ENCODE measurements at places on chromosomes 16 and 17.

- DNase-seq, result no peak
Measured at GRCh38 chr16:57760357-57761160, 25.0 kb downstream of the KATNB1 start.

- DNase-seq, result peak; percentile 9
Measured at GRCh38 chr17:63189082-63189481, 223.0 kb downstream of the TANC2 start.

- DNase-seq, result no peak
Measured at GRCh38 chr16:59573528-59574271, 839.6 kb upstream of the GOT2 start.

- DNase-seq, result no peak
Measured at GRCh38 chr16:53372992-53373871, 61.0 kb upstream of the RBL2 start.

DNA sequence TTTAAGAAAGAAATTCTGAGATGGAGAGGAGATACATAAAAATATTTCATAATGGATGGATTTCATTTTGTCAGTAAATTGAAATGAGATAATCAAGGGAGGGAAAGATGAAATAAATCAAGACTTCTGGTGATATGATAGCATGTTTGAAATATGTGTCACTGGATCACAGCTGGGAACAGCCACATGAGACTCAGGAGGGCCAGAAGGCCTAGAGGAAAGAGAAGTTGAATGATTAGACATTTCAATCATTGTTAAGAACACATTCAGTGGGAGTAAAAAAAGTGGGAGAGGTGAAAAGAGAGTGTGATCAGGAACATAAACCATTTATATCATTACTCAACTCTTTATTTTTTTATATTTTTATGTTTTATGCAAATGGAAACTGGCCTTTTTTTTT lies 933.4 kb downstream of the KCNJ2 start:
- no peak for DNase-seq

GRCh38 chr16:58086381-58087208 lies 42.6 kb downstream of the CFAP20 start:
- no peak for DNase-seq

- DNase-seq, result peak; percentile 49
Measured at GRCh38 chr16:10552998-10553491, 27.4 kb downstream of the EMP2 start.

GRCh38 chr16:84511180-84511800 lies 6.8 kb upstream of the MEAK7 start:
- peak; percentile 69 for DNase-seq

GRCh38 chr17:8151641-8152111 lies 528 bp downstream of the PER1 start:
- peak; percentile 38 for DNase-seq

- DNase-seq, result no peak
Measured at GRCh38 chr16:57999971-58000705, at the start of gene ZNF319. Gene ZNF319, minus strand, starts transcription at chr16:58000672. Its CDS starts 2,407 bp downstream, at chr16:57998265.

DNA sequence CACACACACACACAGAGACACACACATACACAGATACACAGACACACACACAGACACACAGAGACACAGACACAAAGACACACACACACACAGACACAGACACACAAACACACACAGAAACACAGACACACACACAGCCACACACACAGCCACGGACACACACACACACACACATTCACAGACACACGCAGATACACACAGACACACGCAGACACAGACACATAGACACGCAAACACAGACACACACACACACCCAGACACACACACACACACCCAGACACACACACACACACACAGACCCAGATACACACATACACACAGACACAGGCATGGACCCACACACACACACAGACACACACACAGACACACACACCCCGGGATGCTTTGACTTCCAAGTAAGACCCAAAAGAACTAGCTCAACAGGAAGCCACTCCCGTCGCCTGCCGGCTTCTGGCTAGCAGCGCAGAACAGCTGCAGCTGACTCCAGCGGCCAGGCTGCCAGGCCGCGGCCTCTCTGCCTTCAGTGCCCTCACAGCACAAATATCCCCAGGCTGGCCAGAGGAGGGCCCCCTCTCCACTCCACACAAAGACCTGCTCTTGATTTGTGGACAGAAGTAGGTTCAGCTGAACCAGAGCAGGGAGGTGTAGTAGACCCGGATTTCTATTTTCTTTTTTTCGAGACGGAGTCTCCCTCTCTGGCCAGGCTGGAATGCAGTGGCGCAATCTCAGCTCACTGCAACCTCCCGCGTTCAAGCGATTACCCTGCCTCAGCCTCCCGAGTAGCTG lies 6.0 kb upstream of the CHRNE start:
- DNase-seq, result peak; percentile 87

- DNase-seq, result no peak
Measured at GRCh38 chr17:33561569-33562334, 268.7 kb upstream of the ASIC2 start.

DNA sequence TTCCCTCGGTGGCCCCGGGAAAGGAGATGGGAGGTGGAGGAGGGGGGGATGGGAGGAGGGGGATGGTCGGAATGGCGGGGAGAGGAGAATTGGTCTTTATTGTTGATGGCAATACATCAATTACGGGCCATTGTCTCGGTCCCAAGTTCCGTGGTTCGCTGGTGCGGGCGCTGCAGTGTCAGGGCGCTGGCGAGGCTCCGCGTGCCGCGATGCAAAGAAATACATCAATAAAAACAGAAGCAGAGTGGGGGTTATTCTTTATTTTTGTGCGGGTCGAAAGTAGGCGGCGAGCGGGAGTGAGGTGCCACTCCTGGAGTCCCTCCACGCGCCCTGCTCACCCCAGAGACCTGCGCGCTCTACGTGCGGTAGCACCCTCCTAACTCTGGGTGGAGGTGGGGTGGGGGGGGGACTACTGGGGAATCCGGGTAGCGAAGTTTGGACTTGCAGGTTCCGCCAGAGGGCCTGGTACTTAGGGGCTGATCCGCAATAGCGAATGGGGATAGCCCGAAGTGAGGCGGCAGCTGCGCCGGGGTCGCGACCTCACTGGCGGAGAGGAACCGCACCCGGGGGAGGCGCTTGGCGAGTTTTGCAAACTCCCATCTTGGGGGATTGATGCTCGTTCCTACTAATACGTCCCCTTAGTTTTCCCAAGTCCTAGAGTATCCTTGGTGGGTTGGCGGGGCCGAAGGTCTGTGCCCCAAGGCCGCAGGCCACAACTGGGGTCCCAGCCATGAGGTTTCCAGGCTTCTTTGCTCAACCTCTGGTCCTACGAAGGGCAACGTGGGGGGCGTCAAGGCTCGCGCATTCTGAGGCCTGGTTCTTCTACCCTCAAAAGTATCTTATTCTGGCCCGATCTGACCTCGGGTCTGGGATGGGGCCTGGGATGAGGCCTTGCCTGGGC lies 3.5 kb upstream of the SALL1 start:
- DNase-seq, result no peak

DNA sequence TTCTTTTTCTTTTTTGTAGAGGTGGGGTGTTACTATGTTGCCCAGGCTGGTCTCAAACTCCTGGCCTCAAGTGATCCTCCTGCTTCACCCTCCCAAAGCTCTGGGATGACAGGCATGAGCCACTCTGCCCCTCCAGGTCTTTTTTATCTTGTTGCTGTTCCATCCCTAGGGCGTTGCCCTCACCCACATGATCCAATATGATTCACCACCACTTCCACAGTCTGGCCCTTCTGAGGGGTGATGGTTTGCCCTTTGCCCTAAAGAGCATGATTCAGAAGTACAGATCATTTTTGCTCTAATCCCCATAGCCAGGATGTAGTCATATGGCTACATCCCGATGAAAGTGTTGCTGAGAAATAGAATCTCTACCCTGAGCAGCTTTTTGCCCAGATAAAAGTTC lies 18.8 kb downstream of the STX4 start:
- DNase-seq, result peak; percentile 73

GRCh38 chr16:66275775-66276428 lies 90.6 kb upstream of the CDH5 start:
- DNase-seq, result peak; percentile 57

DNA sequence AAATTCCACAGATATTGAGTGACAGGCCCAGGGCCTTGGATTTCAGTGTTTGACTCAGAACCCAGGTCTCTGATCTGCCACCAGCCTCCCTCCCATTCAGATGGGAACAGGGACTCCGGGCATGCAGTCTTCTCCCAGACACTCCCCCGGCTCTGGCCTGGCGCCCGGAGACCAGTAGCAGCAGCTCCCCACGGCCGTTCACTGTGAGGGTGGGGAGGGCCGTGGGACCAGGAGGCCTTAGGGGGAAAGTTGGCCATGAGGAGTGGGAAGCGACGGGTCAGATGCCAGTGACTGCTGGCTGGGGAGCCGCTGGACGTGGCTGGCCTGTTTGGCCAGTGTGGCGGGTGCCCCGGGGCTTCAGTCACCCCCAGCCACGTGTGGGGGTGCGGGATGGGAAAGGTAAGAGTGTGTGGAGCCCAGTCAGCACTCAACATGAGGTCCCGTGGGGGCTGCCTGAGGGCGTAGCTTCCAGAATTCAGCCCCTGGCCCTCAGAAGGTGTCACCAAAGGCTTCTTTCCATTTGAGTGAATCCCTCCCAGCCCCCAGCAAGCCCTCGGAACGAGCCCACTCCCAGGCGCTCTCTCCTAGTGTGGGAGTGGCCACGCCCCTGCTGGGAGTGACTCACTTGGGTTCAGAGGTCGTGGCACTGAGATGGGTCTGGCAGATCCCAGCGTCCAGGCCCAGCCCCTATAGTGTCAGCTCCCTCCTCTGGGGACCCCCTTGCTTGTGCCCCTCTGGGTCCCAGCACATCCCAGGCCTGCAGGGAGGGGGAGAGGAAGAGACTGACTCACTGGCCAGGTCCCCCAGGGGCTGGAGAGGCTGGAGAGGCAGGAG lies 309.4 kb downstream of the SEC14L1 start:
- no peak for DNase-seq

GRCh38 chr17:32357615-32358014 lies 7.7 kb downstream of the ZNF207 start:
- peak; percentile 22 for DNase-seq

DNA sequence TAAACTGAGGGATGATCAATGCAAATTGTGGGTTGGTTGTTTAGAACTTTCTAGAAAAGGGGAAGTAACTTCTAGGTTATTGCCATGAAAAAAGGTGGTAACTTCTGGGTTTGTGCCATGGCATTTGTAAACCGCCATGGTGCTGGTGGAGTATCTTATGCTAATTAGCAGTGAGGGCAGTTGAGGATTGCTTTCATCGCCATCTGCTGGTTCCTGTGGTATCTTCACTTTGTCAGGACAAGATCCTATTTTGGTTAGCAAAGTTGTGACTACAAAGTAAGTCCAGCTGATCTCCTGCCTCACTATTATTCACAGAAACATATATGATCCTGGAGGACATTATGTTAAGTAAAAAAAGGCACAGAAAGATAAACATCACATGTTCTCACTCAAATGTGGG lies 1332.3 kb downstream of the CDH11 start:
- DNase-seq, result no peak

DNA sequence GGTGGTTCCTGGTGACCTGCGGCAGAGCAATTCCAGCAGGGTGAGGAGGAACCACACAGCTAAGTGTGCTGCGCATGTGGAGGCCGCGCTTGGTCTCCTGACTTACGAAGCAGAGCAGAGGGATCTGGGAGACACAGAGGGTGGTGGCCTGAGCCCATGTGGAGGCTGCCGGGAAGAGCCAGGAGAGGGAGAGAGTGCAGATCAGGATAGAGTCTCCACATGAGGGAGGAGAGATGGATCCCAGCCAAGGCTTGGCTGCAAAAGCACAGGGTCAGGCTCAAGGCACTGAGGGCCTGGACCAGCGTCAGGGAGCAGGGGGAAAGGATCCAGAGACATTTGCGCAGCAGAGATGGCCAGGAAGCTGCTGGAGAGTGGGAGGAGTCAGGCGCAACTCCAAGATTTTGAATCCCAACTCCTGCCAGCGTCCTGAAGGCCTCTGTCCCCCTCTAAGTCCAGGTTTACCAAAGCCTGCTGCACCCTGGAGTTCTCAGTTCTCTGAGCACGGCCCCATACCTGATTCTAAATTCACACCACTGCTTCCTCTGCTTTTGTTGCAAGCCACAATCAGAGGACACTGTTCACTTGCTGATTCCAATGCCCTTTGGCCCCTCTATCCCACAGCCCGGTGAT lies 11.3 kb upstream of the MLLT6 start:
- no peak for DNase-seq

- DNase-seq, result no peak
Measured at GRCh38 chr16:13084331-13084730, 182.9 kb downstream of the SHISA9 start.

- DNase-seq, result peak; percentile 64
Measured at GRCh38 chr16:71722801-71723536, 1.5 kb downstream of the PHLPP2 start.

DNA sequence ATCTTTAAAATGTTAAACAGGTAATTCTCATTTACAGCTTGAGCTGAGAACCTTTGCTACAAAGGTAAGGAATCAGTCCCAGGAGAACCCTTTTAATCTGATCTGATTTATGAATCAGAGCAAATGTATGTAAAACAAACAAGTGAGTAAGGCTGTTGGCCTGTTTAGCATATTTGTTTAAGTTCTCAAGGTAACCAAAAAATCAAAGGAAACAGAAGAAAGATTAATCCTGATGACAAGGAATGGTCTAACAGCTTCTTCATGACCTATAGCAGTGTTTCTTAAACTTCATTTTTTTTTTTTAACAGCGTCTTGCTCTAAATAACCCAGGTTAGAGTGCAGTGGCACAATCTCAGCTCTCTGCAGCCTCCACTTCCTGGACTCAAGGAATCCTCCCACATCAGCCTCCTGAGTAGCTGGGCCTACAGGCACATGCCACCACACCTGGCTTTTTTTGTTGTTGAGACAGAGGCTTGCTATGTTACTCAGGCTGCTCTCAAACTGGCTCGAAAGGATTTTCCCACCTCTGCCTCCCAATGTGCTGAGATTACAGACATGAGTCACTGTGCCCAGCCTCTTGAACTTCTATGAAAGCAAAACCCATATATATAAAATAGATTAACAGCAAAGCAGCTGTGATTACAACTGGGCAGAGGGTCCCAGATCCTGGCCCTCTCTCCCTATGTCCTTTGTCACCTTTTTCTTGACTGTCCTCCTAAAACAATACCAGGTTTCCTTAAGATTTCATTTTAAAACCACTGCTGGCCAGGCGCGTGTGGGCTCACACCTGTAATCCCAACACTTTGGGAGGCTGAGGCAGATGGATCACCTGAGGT lies 5.1 kb upstream of the JPT1 start:
- no peak for DNase-seq

DNA sequence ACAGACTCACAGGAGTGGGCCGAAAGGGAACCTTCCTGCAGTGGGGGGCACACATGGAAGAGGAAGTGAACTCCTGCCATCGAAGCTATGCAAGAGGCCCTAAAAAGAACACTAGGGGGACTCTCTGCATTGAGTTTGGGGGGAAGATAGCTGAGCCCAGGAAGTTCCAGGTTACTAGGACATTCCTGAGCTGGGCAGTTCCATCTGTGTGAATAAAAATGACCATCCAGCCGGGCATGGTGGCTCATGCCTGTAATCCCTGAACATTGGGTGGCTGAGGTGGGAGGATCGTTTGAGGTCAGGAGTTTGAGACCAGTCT lies 211.8 kb downstream of the ZNF423 start:
- no peak for DNase-seq

- no peak for DNase-seq
Measured at GRCh38 chr16:56637814-56638750, at the start of gene MT1A. Gene MT1A, plus strand, starts transcription at chr16:56638666. Its CDS starts 73 bp downstream, at chr16:56638739.

GRCh38 chr17:67520916-67521774 lies 144.1 kb downstream of the PITPNC1 start:
- no peak for DNase-seq

GRCh38 chr16:89584768-89585549 lies 9.4 kb downstream of the CPNE7 start:
- DNase-seq, result no peak

All from hematopoietic multipotent progenitor cell treated with erythropoietin and hydrocortisone succinate and interleukin-3 and kit ligand, for 8 days (in vitro differentiated cells).